ENCODE measurements at places on chromosomes 2 and 18.
A peak's percentile ranks its signal among the peaks of the same experiment; 100 is the strongest.

GRCh38 chr2:20391951-20392699 lies 41.5 kb upstream of the PUM2 start:
- no peak for DNase-seq

DNA sequence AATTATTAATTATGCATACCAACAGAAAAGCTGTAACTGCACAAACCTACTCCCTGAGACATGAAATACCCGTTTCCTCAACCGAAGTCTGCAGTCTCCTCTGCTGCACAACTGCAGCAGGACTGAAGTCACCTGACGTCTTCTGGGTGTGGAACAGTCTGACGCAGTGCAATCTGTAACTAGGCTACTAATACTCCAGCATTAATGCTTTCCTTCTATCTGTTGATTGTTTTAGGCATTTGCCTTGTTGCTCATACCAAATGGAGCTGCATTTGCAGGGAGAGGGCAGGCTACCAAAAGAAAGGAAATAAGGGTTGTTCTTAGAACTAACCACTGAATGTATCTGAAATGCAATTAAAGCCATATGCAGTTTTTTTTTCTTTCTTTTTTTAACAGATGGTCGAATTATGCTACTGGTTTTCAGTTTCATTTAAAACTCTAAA lies 40.1 kb downstream of the RTN4 start:
- peak; percentile 29 for DNase-seq

DNA sequence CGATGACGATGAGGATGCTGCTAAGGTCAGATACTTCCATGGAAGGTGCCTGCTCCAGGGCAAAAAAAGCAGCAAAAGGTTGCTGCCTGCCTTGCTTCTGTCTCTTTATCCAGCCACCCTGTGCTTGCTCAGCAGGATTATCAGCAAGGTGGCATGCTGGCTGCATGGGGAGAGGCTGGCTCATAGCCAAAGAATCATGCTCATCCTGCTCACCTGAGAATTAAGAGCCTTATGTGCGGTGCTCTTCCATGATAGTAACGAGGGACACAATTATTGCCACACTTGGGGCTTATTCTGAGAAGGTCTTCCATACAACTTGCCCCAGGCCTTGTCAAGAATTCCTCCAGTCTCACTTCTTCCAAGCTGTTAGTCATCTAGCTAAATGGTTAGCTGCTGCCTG lies 60.4 kb upstream of the SEC11C start:
- DNase-seq = no peak

DNA sequence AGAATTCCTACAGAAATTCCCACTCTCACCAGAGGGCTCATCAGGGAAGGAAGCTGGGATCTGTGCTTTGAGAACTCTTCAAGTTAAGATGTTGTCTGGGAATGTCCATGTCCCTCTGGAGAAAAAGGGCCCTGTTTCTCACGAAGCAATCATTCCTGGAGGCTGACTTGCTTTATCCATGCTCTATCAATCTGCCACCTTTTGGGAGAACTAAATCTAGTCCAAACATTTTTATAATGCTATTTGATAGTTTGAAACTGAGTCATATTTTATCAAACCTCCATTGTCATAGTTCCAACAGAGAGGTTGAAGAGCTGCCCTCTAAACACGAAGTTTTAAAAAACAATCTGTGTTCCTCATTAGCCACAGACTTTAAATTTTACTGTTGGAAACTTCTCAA lies 219.2 kb downstream of the MTX2 start:
- no peak for DNase-seq

DNA sequence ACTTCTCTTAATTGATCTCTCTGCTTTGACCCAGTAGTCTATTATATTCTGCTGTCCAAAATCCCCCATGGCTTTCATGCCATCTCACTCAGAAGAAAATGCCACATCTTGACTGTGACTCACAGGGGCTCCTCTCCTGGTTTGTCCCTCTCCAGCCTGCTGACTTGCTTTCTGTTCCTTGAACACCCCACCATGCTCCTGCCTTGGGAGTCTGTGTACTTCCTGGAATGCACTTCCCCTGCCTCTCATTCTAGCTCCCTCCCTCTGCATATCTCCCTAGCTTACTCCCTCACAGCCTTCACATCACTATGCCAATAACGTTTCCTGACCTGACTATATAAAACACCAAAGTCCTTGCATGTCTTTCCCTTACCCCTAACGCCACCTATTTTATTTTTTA lies 167.2 kb downstream of the TRIB2 start:
- no peak for DNase-seq

GRCh38 chr18:47390410-47391024 lies 139.1 kb upstream of the SKOR2 start:
- DNase-seq = no peak

GRCh38 chr2:145007093-145007959 lies 487.4 kb upstream of the ZEB2 start:
- DNase-seq = peak; percentile 96

DNA sequence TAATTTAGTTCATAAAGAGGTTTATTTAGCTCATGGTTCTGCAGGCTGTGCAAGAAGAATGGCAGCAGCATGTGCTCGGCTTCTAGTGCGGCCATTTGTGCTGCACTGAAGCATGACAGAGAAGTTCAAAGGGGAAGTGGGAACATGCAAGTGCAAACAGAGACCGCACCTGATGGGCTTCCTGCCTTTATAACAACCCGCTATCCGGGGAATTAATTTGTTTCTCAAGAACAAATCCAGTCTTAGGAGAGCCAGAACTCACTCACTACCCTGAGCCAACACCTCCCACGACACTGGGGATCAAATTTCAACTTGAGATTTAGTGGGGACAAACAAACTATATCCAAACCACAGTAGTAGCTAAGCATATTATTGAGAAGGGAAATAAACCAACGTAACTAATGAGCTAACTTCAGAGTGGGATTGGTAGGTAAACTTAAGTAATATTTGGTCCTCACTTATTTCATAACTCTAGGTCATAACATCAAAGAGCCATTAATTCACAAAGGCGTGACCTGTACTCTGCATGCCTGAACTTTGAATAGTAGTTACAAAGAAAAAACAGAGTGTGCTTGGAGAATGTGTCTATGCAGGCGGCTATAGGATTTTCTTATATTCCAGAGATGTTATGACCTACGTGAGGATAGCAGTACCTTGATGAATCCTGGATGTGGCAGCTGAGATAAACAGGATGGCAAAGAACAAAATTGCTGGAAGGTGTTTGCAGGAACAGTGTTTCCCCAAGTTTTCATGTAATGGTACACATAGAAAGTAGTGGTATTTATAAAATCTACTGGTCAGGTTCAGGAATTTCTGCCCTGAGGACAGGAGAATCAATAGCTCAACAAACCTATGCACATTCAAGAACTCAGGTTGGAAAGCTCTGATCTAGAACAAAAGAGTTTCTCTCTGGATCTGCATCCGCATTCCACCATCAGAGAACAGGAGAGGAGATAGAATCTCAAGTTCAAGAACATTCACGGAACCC lies 845.9 kb upstream of the ID2 start:
- no peak for DNase-seq

DNA sequence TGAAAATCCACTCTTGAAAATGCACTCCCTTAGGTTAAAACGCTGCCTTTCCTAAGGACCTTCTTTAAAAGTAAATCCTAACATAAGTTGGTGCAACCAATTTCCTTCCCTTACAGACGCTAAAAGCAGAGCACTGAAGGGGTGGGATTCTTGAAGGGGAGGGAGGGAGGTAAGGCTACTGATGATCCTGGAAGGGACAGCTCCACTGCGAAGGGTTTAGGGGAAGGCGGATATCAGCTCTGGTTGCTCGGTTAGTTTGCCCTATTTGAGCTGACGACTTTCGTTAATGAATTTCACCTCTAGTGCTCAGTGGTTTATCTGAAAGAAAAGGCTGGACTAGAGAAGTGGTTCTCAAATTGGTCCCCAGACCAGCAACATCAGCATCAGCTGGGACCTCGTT lies 49.7 kb upstream of the SIGLEC15 start:
- DNase-seq = peak; percentile 22

- no peak for DNase-seq
These were observed 15.2 kb downstream of the PDCD1 start for GRCh38 chr2:241843321-241844065.

DNA sequence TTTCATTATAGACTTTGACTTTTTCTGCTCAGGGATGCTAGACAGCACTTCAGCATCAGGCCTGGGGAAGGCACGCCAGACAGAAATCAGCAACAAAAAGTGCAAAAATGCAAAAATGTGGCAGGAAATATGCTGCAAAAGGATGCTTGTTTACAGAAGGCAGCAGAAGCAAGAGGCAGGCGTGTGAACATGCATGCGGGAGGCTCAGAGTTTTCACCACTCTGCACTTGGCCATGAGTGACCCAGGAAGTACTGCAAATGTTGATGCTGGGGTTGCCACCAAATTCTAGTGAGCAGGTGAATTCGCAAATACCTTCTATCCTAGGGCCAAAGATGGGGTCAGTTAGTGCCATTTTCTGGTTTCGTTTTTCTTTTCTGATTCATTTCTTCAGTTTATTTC lies 55.5 kb upstream of the ALKAL2 start:
- DNase-seq = no peak

GRCh38 chr2:86426271-86426670 lies 14.9 kb upstream of the KDM3A start:
- no peak for DNase-seq

DNA sequence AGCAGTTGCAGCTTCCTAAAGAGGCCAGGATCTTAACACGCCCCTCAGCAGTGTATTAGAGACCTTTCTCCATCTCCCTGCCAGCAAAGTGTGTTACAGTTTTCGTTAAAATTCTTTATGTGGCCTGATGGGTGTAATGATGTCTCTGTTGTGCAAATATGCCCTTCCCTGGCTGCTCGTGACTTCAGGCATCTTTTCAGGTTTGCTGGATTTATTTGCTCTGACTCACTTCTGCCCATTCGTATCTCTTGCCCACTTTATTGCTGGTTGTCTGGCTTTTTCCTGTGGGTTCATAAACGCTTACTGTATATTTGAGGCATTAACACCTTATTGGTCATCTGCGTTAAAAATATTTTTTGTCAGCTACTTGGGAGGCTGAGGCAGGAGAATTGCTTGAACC lies 134.5 kb downstream of the ASB1 start:
- DNase-seq = no peak

GRCh38 chr2:240998995-240999791 lies 775 bp downstream of the SNED1 start:
- peak; percentile 40 for DNase-seq

- no peak for DNase-seq
These were observed 1.0 kb downstream of the PLEK start for GRCh38 chr2:68366083-68366560.

GRCh38 chr2:172870396-172870795 lies 134.8 kb downstream of the RAPGEF4 start:
- DNase-seq = no peak

DNA sequence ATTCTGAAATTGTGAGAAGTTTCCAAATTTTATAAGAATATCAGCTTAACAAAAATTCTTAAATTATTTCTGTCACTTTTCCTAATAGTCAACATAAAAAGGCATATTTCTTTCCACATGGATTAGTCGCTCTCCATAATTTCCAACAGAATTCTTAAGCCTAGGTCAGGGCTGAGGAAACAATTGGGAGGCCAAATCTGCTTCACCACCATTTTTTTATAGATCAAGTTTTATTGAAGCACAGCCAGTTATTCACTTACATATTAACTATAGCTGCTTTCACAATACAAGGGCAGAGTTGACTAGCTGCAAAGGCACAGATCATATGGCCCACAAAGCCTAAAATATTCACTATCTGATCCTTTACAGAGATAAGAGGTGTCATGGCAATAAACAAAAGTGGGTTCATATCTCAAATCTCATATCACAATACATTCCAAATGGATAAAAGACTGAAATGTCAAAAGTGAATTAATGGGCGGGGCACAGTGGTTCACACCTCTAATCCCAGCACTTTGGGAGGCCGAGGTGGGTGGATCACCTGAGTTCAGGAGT lies 18.7 kb downstream of the MEMO1 start:
- no peak for DNase-seq

- no peak for DNase-seq
These were observed 14.7 kb downstream of the CPLX4 start for GRCh38 chr18:59303656-59304195.

GRCh38 chr18:21868770-21869169 lies 128.2 kb downstream of the MIB1 start:
- DNase-seq = no peak

DNA sequence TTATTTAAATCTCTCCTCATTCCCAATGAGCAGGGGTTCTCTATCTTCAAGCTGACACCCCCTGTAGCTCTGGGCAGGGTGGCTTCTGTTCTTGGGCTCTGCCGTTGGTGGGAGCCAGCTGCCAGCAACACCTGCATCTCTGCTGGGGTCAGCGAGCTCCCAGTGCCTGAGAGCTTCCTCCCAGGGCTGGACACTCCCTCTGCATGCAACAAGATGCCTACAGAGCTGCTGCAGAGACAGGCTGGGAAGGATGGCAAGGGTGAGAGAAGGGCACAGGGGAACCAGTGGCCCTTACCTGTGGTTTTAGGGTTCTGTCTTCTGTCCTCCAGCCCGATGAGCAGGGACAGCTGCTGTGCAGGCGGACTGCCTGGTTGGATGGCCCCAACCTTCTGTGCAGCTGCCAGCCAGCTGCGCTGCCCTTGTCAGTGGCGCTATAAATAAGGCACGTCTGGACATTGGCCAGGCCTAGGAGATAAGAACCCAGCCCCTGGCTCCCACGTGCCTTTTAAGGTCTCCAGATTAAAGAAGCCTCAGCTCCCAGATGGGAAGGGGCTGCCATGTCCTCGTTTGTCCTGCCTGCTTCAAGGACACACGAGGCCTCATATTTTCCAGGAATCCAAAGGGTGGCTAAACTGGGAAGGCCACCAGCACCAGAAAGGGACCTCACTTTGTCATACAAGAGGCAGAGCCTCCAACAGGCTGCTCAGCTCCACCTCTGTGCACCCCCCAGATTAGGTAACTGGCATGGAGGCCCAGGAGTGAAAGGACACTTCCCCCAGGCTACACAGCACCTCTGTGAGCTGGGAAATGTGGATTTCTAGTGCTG lies 39.5 kb upstream of the FHL2 start:
- DNase-seq = no peak

GRCh38 chr18:14221689-14222088 lies 89.5 kb upstream of the ZNF519 start:
- no peak for DNase-seq

DNA sequence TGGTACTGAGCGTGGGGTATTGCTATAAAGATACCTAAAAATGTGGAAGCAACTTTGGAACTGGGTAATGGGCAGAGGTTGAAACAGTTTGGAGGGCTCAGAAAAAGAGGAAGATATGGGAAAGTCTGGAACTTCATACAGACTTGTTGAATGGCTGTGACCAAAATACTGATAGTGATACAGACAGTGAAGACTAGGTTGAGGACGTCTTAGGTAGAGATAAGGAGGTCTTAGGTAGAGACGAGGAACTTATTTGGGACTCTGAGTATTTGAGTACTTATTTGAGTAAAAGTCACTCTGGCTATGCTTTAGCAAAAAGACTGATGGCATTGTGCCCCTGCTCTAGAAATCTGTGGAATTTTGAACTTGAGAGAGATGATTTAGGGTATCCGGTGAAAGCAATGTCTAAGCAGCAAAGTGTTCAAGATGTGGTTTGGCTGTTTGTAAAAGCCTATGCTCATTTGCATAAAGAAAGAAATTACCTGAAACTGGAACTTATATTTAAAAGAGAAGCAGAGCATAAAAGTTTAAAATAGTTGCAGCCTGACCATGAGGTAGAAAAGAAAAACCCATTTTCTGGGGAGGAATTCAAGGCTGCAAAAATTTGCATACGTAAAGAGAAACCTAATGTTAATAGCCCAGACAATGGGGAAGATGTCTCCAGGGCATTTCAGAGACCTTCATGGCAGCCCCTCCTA lies 219.6 kb downstream of the PDE1A start:
- DNase-seq = no peak
